ENCODE measurements at places on chromosomes 11 and 22. TPM values are rescaled to one million over a fixed set of nuclear protein-coding genes. Genes with fewer than 3 reads are reported as not detected.
A peak's percentile ranks its signal among the peaks of the same experiment; 100 is the strongest.

- no peak overlapping the region for H3K27ac ChIP-seq
- peaks cover 10% of the 10 kb centered on the region for H3K4me1 ChIP-seq
- H3K4me3 ChIP-seq: peak overlapping the region; percentile 74
- no peak for DNase-seq
- H3K27me3 ChIP-seq: no peaks in the 10 kb centered on the region
Observed at GRCh38 chr22:37638391-37639069, 939 bp upstream of the SH3BP1 start.

KLHL35 gene
- total RNA-seq: 7.9 TPM

OR51E1 gene
- total RNA-seq: 0.21 TPM

TRPM5 gene
- total RNA-seq: not detected

DNA sequence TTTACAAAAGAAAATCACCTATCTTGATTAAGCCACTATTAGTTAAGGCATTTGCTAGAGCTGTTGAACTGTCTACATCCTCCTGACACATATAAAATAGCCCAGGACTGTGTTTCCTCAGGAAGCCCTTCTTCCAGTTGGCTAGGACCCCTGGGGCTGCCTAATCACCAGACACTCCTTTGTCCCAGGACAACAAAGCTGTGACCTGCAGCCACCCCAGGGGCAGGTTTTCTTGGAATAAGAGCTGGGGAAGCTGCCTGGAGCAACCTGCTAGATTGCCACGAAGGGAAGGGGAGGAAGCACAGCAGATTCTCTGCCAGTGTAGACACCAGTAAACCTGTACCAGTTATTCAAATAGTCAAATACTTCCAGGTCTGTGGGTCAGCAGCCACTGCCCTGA, 17.6 kb downstream of the CHST1 start:
- peaks cover under 1% of the 10 kb centered on the region for H3K4me1 ChIP-seq
- no peak for DNase-seq
- H3K27me3 ChIP-seq: no peaks in the 10 kb centered on the region
- peaks cover 7% of the 10 kb centered on the region for H3K36me3 ChIP-seq
- H3K4me3 ChIP-seq: no peak overlapping the region
- H3K27ac ChIP-seq: no peak overlapping the region

MPZL2 gene
- 58.1 TPM for total RNA-seq

OR10D3 gene
- not detected for total RNA-seq

DNA sequence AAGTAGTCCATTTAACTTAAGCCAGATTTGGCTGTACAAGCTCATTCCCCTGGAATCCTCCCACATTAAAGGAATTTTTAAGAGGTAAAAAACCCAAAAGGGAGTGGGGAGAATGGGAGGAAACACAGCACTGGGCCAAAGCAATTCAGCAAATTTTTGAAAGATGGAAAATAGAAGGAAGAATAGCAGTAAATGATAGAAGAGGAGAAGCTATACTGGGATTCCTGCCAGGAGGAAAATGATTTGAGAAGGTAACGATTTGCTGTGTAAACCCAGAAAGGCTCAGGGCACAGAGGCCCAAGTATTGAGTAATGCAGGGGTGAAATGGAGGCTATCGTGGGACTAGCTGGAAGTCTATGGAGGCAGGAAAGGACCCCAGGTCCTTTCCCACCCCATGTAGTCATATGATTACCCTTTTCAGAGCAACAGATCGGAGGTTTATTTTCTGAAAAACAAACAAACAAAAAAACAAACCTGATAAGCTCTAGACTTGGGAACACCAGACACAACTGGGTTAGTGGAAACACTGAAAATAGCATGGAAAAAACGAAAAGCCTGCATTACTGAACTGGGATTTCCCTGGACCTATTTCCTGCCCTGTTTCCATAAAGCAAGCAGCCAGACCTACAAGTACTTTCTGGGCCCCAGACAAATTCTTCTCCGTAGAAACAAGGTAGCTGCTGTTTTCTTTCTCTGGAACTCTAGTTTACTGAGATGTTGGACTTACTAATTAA, 140.0 kb downstream of the SWAP70 start:
- peak overlapping the region; percentile 75 for H3K27ac ChIP-seq
- H3K36me3 ChIP-seq: peaks cover 6% of the 10 kb centered on the region
- no peaks in the 10 kb centered on the region for H3K27me3 ChIP-seq
- DNase-seq: no peak

C1QTNF5 gene
- total RNA-seq: 98.2 TPM

GRCh38 chr11:108958368-108959104, 293.7 kb downstream of the DDX10 start:
- no peaks in the 10 kb centered on the region for H3K27me3 ChIP-seq
- H3K4me1 ChIP-seq: no peaks in the 10 kb centered on the region
- no peak for DNase-seq
- no peak overlapping the region for H3K27ac ChIP-seq

DNA sequence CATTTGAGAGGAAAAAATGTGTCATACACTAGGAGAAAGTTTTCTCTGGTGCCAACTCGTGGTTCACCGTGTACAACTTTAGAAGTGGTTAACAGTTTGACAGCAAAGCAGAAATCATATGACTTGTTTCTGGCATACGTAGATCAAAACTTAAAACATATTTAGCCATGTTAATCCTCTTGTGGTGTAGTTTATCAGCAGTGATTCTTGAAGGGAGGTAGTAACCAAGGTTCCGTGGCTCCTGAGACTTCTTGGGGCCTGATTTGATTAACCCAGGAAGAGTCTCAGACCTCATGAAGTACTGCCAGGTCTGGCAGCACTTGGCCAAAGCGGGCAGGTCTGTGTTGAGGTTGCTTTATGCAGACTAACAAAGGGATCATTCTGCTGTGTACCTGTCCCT, 40.5 kb downstream of the SREBF2 start:
- no peaks in the 10 kb centered on the region for H3K4me1 ChIP-seq
- peaks cover 41% of the 10 kb centered on the region for H3K36me3 ChIP-seq
- H3K27me3 ChIP-seq: no peaks in the 10 kb centered on the region

VSTM5 gene
- total RNA-seq: not detected

- no peak overlapping the region for H3K27ac ChIP-seq
- peaks cover 42% of the 10 kb centered on the region for H3K36me3 ChIP-seq
- DNase-seq: no peak
- H3K4me1 ChIP-seq: no peaks in the 10 kb centered on the region
Observed at GRCh38 chr22:20044495-20045151, 23.7 kb downstream of the TANGO2 start.

DNA sequence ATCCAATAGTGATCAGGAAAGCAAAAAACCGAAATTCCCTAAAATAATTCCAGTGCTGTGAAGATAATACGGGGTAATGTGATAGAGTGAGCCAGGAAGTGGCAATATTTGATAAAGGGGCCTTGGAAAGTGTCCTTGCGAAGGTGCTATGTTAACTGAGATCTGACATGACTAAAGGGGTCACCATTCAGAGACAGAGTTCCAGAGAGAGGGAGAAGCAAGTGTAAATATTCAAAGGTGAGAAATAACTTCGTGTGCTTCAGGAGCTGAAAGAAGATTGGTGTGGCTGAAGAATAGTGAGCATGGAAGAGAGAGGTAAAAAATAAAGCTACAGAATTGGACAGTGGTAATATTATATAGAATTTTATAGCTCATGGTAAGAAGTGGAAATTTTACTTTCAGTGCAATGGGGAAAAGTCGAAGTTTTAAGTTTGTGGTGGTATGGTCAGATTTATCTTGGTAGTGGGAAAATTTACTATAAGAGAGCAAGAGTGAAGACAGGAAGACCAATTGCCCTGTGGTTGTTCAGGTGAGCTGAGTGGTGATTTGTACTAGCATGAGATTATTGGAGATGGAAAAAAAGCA, 164.5 kb downstream of the JRKL start:
- H3K27me3 ChIP-seq: no peaks in the 10 kb centered on the region
- no peaks in the 10 kb centered on the region for H3K36me3 ChIP-seq
- no peak overlapping the region for H3K4me3 ChIP-seq

GRCh38 chr11:17277024-17277584, 565 bp downstream of the NUCB2 start:
- DNase-seq: no peak
- H3K4me1 ChIP-seq: peaks cover 8% of the 10 kb centered on the region
- H3K36me3 ChIP-seq: no peaks in the 10 kb centered on the region
- H3K27me3 ChIP-seq: no peaks in the 10 kb centered on the region
- H3K27ac ChIP-seq: peak overlapping the region; percentile 74
- peak overlapping the region; percentile 85 for H3K4me3 ChIP-seq

Data from thoracic aorta (tissue), 2 donors.